Naive thymus-derived CD8-positive, alpha-beta T cell (primary cell): ENCODE measurements at places on chromosomes 16 and 17. TPM values are rescaled to one million over a fixed set of nuclear protein-coding genes. Genes with fewer than 3 reads are reported as not detected.

- no peak for DNase-seq
Measured at GRCh38 chr17:11242411-11242810, 1.4 kb downstream of the SHISA6 start.

DNA sequence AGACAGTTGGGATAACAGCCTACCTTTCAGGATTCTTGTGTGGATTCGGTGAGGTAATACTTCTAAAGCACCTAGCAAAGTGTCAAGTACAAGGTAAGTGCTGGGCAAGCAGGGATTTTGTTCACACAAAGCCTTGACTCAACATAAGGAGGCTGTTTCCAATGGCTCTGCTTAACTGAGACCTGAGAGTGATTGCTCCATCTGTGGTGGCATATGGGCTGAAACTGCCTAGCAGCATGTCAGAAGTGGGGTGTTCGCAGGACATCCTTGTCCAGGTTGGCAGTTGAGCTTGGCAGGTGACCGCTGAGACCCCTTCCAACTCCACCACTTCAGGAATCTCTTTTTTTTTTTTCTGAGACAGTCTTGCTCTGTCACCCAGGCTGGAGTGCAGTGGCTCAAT is 19.8 kb downstream of the IL4R start:
- DNase-seq, result no peak

GRCh38 chr16:79856581-79856980 is 256.0 kb upstream of the MAF start:
- no peak for DNase-seq

LDHD gene
- total RNA-seq, result not detected

GRCh38 chr16:25279491-25279890 is 21.8 kb upstream of the ZKSCAN2 start:
- DNase-seq, result no peak

DNA sequence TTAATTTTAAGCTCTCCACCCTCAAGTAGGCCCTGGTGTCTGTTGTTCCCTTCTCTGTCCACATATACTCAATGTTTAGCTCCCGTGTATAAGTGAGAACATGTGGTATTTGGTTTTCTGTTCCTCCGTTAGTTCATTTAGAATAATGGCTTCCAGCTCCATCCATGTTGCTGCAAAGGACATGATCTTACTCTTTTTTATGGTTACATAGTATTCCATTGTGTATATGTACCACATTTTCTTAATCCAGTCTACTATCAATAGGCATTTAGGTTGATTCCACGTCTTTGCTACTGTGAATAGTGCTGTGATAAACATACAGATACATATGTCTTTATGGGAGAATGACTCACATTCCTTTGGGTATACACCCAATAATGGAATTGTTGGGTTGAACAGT is 111.4 kb upstream of the NACA2 start:
- DNase-seq, result no peak

GRCh38 chr17:28579526-28579925 is 2.8 kb upstream of the ALDOC start:
- no peak for DNase-seq

NPB gene
- 1.0 TPM for total RNA-seq

- no peak for DNase-seq
Measured at GRCh38 chr17:42129109-42129837, 6.7 kb downstream of the HSPB9 start.

RASL10B gene
- total RNA-seq, result 0.57 TPM

TPSD1 gene
- not detected for total RNA-seq

DNA sequence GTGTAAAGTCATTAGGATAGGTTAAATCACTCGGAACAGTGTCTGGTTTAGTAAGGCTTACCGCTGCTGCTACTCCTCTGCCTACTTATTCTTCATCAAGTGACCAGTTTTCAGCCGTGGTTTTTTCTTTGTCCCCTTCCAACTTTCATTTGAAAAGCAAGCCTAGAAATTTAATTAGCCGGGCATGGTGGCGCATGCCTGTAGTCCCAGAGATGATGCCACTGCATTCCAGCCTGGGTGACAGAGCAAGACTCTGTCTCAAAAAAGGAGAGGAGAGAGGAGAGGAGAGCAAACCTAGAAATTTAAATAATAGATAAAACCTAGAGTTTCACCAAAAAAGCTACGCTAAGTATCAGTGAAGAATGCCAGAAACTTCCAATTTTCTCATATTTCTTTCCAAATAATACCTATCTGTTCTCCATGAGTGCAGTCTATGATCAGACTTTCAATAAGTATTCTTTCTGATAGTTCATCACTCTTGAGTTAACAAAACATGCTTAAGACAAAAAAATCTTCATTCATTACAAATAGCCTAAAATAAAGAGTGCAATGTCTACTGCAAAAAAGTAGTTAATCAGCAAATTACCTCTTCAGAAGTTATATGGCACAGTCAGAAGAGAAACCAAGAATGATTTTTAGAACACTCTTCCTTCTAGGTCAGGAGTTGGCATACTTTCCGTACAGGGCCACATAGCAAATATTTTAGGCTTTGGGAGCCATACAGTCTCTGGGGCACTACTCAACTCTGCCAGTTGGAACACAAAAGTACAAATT is 15.1 kb downstream of the ANKFY1 start:
- DNase-seq, result no peak

DNA sequence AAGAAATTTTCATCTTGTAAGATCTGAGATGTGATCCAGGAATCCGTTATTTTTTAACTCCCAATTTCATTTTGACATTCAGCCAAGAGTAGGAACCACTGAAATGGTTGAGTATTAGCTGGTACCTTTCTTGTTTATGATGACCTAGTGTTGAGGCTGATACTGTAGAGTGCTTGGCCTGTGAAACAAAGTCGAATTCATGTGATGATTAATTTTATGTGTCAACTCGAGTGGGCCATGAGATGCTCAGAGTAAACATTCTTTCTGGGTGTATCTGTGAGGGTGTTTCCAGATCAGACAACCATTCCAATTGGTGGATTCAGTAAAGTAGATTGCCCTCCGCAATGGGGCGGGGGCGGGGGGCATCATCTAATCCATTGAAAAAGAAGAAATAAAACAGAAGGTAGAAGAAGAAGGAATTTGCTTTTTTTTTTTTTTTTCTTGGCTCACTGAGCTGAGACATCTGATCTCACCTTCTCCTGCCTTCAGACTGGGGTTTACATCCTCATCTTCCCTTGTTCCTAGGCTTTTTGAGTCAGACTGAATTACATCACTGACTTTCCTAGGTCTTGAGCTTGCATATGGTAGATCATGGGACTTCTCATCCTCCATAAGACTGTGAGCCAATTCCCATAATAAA is 264.6 kb upstream of the KCNJ16 start:
- DNase-seq, result no peak

DNA sequence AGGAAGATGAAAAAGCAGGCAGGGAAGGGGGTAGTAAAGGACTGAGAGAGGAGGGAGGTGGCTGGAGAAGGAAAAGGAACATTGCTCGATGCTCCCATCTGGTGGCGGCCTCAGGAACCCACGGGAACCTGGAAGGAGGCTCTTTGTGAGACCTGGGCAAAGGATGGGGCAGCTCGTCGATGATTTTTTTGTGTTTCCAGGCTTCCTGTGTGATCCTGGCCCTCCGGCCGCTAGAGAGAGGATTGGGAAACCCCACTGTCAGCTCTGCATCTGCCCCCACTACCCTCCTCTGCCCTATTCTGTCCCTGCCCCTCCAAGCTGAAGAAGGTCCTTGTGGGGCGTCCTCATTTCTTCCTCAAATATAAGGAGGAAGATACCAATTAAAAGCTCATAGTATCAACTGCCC is 6.6 kb downstream of the WFIKKN2 start:
- DNase-seq, result peak; percentile 41

DNA sequence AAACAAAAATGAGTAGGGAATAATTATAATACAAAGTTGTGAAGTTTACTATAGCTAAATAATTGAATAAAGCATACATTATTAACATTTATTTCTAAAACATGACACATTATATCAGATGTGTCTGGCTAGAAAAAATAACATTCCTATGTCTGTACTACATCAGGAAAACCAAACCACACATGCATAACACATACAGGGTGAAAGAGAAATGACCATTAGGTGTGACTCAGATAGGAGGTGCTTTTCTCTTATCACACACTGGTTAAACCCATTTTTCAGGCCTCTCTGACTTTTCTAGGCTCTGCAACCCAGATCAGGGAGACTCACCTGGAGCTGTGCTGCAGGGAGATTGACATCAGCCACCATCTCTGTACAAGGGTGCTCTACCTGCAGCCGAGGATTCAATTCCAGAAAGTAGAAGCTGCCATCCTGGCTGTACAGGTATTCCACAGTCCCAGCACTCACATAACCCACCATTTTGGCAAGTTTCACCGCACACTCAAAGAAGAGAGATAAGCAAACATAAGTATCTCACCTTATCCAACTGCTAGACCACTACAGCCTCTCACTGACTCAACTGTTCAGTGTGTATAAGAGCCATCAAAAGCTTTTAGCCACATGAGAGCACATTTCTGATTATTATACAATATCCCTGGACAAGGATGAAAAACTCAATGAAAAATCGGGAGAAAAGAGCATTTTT is 116.6 kb upstream of the C17orf78 start:
- DNase-seq, result no peak

DNA sequence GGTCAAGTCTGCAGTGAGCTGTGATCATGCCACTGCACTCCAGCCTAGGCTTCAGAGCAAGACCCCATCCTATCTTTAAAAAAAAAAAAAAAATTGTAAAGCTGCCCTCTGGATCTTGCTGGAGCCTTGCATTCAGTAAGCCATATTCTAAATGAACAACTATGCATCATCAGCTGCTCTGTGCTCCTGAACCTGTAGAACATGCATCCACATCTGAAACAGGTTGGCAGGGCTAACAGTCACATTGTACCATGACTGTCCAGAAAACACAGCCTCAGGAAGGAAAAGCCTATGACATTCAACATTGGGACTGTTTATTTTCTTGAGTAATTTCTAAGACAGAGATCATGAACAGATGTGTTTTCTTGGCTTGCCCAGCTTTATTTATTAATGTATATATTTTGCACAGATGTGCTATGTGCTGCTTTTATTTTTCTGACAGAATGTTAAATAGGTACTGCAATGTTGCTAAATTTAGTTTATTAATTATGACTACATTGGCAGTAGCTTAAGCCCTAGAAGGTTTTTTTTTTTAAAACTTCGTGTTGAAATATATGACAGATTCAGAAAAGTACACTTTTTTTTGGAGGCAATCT is 19.8 kb downstream of the ACSF2 start:
- no peak for DNase-seq

- DNase-seq, result no peak
Measured at GRCh38 chr17:16488968-16489337, 3.0 kb downstream of the LRRC75A start.

DNA sequence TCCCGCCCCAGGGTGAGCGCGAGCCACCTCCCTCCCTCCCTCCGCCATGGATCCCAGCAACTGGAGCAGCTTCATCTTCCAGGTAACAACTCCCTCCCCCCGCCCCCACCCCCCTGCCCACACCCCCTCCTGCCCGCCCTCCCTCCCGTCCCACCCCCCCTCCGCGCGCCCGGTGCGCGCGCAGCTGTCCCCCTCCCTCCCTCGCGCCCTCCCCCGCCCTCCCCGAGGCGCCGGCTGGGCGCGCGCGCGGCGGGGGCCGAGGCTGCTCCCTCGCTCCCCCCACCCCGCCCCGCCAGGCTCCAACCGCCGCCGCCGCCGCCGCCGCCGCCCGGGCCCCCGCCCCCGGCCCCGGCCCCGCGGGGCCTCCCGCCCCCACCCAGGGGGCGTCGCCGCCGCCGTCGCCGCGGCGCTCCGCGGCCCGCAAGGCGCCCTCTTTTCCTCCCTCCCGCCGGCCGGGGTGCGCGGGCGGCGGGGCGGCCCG is at the start of gene MAZ:
Gene MAZ, plus strand, starts transcription at position 431 of the 481 bp plus-strand sequence. CDS start 173 bp downstream, outside the sequence.
- DNase-seq, result no peak

CCL17 gene
- not detected for total RNA-seq

KCNH6 gene
- not detected for total RNA-seq

- no peak for DNase-seq
Measured at GRCh38 chr17:17381446-17382064, 78.4 kb downstream of the NT5M start.

DNA sequence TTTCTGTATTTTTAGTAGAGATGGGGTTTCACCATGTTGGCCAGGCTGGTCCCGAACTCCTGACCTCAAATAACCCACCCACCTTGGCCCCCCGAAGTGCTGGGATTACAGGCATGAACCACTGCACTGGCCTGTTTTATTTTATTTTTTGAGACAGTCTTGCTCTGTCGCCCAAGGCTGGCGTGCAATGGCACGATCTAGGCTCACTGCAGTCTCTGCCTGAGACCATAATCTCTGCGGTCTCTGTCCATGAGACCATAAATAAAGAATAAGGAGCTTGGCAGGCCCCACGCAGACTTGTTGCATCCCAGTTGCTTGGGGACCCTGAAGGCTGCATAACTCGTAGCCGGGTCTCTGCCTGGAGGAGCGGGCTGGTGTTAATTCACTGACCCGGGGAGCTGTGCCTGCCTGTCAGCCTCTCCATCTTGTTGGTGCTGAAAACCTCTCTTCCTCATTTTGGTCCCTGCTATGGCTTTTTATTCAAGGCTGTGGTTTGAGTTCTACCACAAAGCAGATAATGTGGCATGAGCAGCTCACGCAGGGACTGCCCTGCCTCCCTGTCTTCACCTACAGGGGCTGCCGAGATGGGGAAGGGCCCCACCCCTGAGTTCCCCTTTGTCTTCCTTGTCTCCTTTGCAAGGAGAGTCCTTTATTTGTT is 82.1 kb downstream of the MSI2 start:
- no peak for DNase-seq

DNA sequence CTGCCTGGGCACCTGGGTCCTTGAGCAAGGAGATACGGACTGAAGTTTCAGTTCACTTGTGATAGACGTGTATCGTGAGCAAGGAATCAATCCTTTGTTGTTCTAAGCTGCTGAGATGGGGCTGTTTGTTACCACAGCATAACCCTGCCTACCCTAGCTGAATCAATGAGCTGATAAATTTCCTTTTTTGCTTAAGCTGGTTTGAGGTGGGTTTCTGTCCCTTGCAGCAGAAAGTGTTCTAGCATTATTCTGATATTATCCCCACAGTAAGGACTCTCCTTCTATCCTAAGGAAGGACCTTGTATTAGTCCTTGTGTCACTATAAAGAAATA is 51.5 kb downstream of the IL21R start:
- DNase-seq, result no peak
